Activated naive CD8-positive, alpha-beta T cell treated with anti-CD3 and anti-CD28 coated beads, Interleukin-2, amount 10 ng/mL, durations not matched to agents 7 days and 5 days (primary cell): ENCODE measurements at places on chromosomes 7 and 10. TPM values are rescaled to one million over a fixed set of nuclear protein-coding genes. Genes with fewer than 3 reads are reported as not detected.

Gene LIPF
- not detected for total RNA-seq

DNA sequence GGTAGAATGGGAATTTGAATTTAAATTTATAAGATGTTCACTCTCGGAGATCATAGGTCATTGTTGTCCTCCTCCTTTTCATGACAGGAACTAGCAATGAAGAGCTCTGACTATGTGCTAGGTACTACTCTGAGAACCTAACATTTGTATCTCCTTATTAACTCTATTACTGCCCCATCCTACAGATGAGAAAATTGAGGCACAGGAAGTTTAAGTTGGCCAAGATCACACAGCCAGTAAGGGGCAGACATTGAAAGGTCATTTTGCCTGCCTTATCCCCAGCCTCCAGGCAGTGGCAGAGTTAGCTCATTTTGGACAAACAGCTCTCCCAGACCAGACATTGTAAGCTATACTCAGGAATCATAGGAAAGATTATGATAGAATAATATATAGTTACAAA lies 6.0 kb downstream of the SRGN start:
- H3K27me3 ChIP-seq: no peaks in the 10 kb centered on the region
- no peak overlapping the region for H3K27ac ChIP-seq
- no peak overlapping the region for H3K4me3 ChIP-seq

- no peak overlapping the region for H3K4me3 ChIP-seq
- H3K27me3 ChIP-seq: peaks cover 2% of the 10 kb centered on the region
Observed at GRCh38 chr10:1492641-1493040, 244.7 kb downstream of the ADARB2 start.

Gene STAG3
- 31.1 TPM for total RNA-seq
